ENCODE measurements at places on chromosomes 3 and 15. TPM values are rescaled to one million over a fixed set of nuclear protein-coding genes. Genes with fewer than 3 reads are reported as not detected.

The SPATA12 gene
- total RNA-seq, result not detected

The STRIT1 gene
- total RNA-seq, result not detected

The NPAP1 gene
- 0.41 TPM for total RNA-seq

The KY gene
- 1.3 TPM for total RNA-seq

The ZMYND10 gene
- not detected for total RNA-seq

The CAMK1 gene
- 57.0 TPM for total RNA-seq

The MAP4 gene
- 201 TPM for total RNA-seq

The FETUB gene
- not detected for total RNA-seq

The SH2D7 gene
- not detected for total RNA-seq

The CNTN4 gene
- total RNA-seq, result 10.0 TPM

The ADAMTS7 gene
- 8.3 TPM for total RNA-seq

The PSTPIP1 gene
- total RNA-seq, result 14.3 TPM

The TMEM40 gene
- total RNA-seq, result not detected

The SYNPR gene
- total RNA-seq, result 0.36 TPM

The HRH1 gene
- 57.3 TPM for total RNA-seq

The KNL1 gene
- 0.68 TPM for total RNA-seq

The LTK gene
- total RNA-seq, result not detected

The GP9 gene
- total RNA-seq, result not detected

The CNTN6 gene
- 0.71 TPM for total RNA-seq

The SERPINI2 gene
- not detected for total RNA-seq

The RAD51 gene
- 1.1 TPM for total RNA-seq

The ALPK3 gene
- 23.6 TPM for total RNA-seq

The SOX14 gene
- not detected for total RNA-seq

The CLASP2 gene
- total RNA-seq, result 98.8 TPM

The GABRR3 gene
- not detected for total RNA-seq

The CKMT1B gene
- 1.1 TPM for total RNA-seq

The TMC3 gene
- total RNA-seq, result 0.71 TPM

The MELTF gene
- total RNA-seq, result 2.6 TPM

The IREB2 gene
- total RNA-seq, result 34.6 TPM

The ATP10A gene
- 2.9 TPM for total RNA-seq

The STAB1 gene
- total RNA-seq, result 138 TPM

The PODXL2 gene
- 2.0 TPM for total RNA-seq

The SLC24A5 gene
- total RNA-seq, result not detected

The FOXB1 gene
- total RNA-seq, result not detected

The SIDT1 gene
- total RNA-seq, result 0.49 TPM

The CCDC54 gene
- not detected for total RNA-seq

The KLHL40 gene
- total RNA-seq, result under 0.01 TPM

The PLCB2 gene
- total RNA-seq, result 5.4 TPM

The CHL1 gene
- 42.1 TPM for total RNA-seq

The FBXO40 gene
- not detected for total RNA-seq

The GADL1 gene
- not detected for total RNA-seq

The MORC1 gene
- not detected for total RNA-seq

The SMCO1 gene
- not detected for total RNA-seq

The C15orf39 gene
- total RNA-seq, result 17.2 TPM

The ALG1L2 gene
- total RNA-seq, result not detected

The MYZAP gene
- total RNA-seq, result 39.1 TPM

The PLA2G4E gene
- not detected for total RNA-seq

The PTPRG gene
- total RNA-seq, result 75.1 TPM

The KIF15 gene
- total RNA-seq, result 3.0 TPM

The PTX3 gene
- total RNA-seq, result 3.9 TPM

The B2M gene
- total RNA-seq, result 2,799 TPM

The SERINC4 gene
- not detected for total RNA-seq

All from sigmoid colon (tissue), 7 donors.